ENCODE measurements at places on chromosomes 6 and 20. TPM values are rescaled to one million over a fixed set of nuclear protein-coding genes. Genes with fewer than 3 reads are reported as not detected.

Gene KIF16B
- total RNA-seq: 6.9 TPM

Gene SRMS
- not detected for total RNA-seq

Gene CCN6
- 0.66 TPM for total RNA-seq

Gene HLA-DQB1
- 25.5 TPM for total RNA-seq

Gene NMBR
- not detected for total RNA-seq

Gene MRAP2
- total RNA-seq: not detected

Gene SNX21
- total RNA-seq: 2.6 TPM

DNA sequence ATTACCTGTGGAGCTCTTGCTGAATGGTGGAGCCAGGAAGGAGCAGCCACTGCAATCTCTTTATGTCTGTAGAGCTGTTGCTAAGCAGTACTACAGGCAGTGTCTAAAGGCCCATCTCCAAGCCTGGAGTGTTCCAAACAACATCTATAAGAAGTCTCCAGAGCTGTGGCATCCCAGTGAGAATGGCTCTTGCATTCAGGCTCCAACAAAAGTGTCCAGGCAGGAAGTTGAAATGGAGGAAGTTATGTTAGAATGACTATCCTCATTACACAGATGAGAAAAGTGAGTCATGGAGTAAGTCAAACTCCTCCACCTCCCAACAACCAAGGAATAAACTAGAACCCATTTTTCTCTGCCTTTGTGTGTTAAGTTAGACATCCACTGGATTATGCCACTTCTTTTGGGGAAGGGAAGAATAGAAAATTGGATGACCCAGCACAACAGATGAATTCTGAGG, 288.5 kb upstream of the STXBP5 start:
- ATAC-seq: peak; percentile 37

DNA sequence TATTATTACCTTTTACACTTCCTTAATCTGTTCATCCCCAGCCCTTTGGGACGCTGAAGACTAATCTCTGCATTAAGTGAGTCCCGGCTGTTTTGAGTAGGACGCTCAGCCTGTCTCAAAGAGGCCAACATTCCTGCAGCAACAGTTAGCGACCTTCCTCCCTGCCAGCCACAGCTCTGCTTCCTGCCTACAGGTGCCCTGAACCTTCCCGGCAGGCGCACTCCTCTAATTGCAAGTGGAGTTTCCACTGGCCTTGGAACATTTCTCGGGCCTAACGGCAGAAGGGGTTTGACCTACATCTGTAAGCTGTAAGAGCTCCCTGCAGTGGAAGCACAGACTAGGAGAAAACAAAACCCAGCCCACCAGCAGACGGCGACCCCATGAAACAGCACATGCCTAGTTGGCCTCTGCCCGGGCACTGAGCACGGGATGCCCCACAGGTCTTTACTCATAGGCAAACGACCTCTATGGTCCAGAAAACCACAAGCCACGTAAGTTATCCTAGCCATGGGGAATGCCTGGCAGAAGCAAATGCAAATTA, 137.9 kb downstream of the DTNBP1 start:
- ATAC-seq: peak; percentile 25

DNA sequence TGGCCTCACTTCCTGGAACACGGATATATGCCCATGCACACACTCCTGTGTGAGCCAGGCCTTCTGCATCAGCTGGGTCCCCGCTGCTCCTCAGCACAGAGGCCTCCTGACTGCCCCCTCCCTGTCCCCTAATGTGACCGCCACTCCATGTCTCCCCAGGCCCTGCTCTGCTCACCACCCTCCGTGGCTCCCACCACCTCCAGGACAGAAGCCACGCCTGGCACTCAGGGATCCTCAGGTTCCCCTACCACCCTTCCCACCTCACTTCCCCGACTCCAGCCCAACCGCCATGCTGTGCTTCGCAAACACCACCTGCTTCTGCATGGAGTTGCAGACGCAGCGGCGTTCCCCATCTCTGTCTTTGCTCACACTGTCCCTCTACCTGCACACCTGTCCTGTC, 4.3 kb upstream of the SRC start:
- no peak for ATAC-seq

- no peak for ATAC-seq
Observed at GRCh38 chr6:149463781-149464180, 21.0 kb downstream of the ZC3H12D start.

All from activated T-helper 17 cell treated with anti-CD3 and anti-CD28 coated beads, Interleukin-2, amount 50 U/mL, for 72 hours (primary cell).